Globus pallidus (tissue), 1 donor: ENCODE measurements at places on chromosomes 7 and 10.
A peak's percentile ranks its signal among the peaks of the same experiment; 100 is the strongest.

GRCh38 chr10:72550239-72550638, 75.6 kb downstream of the MICU1 start:
- DNase-seq = no peak

GRCh38 chr10:34722404-34722803, 92.7 kb downstream of the PARD3 start:
- DNase-seq = no peak

DNA sequence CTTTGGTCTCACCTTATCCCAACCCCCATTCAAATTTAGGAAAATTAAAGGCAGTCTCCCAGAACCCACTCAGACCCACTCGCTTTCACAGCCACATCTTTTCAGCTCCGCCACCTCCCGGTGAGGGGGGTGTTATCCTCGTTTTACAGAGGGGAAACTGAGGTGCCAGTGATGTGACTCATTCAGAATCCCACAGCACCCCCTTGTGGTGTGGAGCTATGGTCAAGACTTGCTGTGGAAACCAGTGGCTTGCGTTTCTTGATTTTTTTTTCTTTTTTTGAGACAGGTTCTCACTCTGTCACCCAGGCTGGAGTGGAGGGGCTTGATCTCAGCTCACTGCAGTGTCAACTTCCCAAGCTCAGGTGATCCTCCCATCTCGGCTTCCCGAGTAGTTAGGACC, 27.6 kb downstream of the SLC35G1 start:
- DNase-seq = no peak

DNA sequence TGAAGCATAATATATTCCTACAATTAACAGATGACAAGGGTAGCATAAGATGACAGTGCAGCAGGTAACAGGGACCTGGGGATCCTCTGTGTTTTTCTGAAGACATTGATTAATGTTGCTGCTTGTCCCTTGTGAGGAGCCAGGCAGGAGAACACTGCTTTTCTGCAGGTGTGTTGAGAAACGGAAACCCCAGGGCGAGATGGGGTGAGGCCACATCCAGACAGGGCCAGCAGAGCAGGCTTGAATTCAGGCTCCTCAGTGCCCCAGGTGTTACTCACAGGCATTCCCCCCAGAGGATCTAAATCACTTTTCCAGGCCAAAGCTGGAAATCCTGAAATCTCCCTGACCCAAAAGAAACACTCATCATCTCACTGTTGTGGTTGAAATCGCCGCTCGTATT, 105.3 kb downstream of the CCDC3 start:
- no peak for DNase-seq

- DNase-seq = no peak
Measured at GRCh38 chr7:114957444-114957843, 35.5 kb downstream of the MDFIC start.

GRCh38 chr10:121696854-121697253, 98.6 kb upstream of the FGFR2 start:
- DNase-seq = peak; percentile 33

DNA sequence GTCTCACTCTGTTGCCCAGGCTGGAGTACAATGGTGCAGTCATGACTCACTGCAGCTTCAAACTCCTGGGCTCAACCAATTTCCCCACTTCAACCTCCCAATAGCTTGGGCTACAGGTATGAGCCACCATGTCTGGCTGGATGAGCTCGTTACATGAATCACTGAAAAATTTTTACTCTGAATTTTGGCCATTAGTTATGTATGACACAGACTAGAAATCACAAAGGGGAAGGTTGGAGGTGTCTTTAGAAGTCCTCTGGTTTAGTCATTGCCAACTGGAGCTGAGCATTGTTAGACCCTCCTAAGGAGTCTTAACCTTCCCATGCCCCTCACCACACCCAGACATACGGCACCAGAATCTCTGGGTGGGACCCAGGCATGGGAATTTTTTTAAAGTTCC, 34.7 kb downstream of the SVIL start:
- DNase-seq = no peak

- no peak for DNase-seq
Measured at GRCh38 chr10:118625504-118625903, 30.1 kb upstream of the PRLHR start.

DNA sequence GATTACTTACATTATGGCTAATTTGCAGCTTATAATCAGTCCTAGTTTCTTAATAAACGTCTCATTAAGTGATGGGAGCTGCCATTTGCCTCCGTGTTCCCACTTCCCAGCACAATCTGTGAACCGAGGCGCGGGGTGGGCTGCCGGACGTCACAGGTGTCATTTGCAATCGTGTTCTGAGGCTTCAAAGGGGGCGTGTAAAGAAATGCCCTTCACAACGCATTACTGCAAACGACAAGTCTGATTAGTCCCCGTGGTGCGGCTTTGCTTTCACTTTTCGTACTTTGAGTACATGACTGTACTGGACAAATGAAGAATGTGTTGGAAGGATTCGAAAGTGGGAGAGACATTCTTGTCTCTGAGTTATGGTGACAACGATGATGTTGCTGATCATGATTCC, 614.2 kb upstream of the ADARB2 start:
- no peak for DNase-seq

DNA sequence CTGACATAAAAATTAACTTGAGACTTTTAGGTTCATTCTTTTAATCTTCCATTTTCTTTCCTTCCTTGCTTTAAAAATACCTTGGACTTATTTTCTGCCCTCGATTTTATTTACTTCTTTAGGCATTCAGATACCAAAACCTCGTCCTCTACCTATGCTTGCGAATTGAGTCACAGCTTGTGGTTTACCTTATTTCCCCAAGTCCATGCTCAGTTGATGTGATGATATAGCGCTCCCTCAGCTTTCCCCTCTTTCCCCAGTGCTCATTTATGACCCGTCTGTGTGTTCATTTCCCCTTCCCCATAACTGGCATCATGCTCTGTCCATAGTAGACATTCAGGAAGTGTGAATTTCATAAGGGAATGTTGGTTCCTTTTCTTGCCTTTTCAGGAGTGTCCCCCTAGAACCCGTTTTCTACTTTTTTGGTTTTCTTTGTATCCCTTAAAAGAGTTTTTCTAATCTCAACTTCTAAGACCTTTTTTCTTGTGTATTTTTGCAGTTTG, 19.1 kb upstream of the PRKRIP1 start:
- no peak for DNase-seq

DNA sequence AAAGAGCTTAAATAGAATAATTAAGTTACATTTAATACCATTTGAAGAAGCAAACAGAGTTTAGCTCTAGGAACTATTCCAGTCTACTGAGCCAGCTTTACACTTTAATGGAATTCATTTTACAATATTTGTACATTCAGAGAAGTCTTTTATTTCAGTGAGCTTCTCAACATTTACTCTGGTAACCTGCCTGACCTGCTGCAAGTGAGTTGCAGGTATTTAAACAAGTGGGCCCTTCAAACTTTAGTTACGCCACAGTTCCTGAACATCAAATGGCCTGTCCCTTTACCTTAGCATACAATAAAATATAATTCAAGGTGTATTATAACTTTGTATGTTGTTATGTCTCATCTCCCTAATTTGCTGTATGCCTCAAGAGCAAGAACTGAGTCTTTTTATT, 121.6 kb upstream of the SEMA3C start:
- no peak for DNase-seq

DNA sequence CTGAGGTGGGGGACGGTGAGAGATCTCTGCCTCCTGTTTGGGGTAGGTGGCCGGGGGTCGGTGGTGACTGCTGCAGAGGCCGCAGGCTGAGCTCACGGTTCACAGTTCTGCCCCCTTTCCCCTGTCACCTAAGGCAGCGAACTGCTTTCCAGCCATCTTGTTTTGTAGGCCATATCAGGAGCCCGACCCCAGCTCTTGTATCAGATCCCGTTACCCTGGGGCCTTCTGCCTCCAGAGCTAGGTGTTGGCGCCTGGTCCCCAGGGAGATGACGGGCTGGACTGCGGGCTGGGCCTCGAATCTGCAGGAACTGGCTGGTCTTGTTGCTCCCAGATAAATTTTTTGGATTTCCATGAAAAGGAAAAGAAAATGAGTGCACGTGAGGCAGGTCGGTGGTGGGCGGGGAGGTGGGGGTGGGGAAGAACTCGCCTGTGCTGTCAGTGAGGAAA, 183.0 kb downstream of the DNAJB6 start:
- DNase-seq = no peak

- peak; percentile 41 for DNase-seq
Measured at GRCh38 chr10:63573068-63573697, 52.0 kb downstream of the REEP3 start.

GRCh38 chr10:33291053-33291592, 43.3 kb downstream of the NRP1 start:
- DNase-seq = no peak

DNA sequence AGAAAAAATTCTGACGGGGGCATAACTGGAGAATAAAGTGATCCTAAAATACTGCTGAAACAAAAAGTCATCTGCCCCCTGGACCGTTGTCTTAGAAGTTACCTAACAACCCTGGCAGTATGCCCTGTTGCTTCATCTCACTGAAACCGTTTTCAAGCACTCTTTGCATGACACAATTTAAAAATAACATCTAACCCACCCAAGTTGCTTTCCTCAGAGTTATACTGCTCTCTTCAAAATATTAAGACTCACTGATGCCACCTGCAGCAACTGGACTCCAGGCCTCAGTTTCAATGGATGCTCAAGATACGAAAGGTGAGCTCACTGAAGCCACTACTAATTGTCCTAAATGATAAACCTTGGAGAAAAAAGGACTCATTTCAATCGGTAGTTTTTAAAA, 57.4 kb downstream of the CDK6 start:
- DNase-seq = no peak
